Sciatic nerve (tissue), 2 donors: ENCODE measurements at places on chromosomes 1 and 21.

DNA sequence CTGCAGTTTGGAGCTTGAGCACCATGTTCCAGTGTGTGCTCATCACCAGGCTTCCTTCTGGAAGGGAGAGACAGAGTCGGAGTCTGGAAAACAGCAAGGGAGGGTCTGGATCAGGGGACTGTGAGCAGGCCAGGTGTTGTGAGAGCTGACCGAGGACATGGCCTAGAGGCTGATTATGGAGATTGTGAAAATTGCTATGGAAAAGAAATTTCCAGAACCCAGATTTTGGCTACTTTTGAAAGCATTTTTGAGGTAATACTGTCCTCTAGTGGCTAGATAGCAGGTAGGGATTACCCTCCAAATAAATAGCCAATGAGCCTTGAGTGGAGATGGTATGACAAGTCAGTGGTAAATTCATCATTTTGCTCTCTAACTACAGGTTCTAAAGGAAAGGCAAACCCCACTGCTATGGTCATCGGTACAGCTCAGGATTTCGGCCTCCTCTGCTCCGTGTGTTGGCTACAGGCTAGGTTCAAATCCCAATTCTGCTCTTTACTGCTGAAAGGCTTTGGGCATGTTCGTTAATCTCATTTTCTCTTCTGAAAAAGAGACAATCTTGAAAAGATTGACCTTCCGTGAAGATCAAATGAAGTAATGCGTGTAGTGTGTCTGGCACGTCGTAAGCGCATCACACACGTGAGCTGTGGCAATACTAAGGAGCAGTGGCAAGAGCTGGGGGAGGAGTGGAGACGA is 1.0 kb upstream of the HAO2 start:
- DNase-seq, result no peak

GRCh38 chr1:172903581-172904220 is 147.0 kb downstream of the TNFSF18 start:
- no peak for DNase-seq

DNA sequence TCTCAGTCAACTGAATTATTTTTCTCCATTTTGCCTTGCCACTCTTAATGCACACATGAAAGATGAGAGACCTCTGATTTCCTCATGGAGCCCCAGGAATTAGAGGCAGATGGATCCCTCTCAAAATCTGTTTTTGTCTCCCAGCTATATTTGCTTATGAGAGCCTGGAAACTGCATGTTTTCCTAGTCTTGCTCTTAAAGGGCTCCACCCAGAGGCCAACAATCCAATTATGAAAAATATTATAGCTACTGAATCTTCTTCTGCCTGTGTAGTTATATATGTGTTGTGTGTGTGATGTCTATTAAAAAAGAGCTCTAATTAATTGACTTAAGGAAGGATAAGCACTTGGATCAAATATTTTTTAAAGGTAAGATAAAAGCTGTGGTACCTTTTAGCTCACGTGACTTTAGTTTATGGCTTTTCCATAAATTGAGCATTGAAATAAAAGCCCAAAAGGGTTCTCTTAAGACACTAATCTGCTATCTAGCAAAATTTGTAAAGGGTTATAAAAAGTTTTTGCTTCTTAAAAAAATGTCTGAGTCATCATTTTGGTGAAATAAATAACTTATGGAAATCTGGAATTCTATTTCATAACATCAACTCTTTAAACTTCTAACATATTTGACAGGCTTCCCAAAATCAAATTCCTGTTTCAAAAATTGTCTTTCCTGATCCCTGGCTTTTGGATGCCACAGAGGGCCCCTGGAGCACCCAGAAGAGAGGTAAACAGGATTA is 31.2 kb upstream of the TSPEAR start:
- no peak for DNase-seq

DNA sequence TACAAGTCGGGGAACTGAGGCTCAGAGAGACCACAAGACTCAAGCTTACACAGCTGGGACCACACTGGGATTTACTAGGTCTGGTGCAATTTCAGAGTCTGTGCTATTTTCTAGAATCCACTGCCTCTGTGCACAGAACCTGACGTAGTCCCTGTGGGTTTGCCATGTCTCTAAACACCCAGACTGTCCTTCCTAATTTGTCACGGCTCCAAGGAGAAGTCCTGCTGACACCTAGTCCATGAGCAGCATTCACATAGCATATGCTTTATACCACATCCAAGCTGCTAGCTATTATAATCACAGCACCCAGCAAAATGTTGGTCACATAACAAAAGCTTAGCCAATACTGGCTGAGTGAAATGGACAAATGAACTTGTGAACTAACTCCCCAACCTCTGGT is 79.0 kb upstream of the HMGB4 start:
- DNase-seq, result no peak

DNA sequence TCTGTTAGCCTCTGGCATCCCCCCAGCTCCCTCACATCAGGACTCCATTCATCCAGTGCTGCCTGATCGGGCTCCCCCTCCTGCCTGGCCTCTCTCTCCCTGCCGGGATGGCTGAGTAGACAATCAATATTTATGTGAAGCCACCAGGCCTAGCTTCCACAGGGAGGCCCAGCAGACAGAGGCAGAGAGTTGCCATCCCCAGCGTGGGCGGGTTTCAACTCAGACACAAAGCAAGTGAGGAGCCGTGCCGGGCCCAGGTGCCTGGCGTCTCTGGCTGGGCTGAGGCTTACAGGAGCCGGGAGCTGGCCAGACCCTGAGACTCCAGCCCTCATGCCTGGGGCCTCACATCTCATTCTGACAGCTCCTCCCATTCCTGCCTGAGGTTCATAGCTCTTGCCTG is 34.5 kb upstream of the ATP2B4 start:
- DNase-seq, result no peak

DNA sequence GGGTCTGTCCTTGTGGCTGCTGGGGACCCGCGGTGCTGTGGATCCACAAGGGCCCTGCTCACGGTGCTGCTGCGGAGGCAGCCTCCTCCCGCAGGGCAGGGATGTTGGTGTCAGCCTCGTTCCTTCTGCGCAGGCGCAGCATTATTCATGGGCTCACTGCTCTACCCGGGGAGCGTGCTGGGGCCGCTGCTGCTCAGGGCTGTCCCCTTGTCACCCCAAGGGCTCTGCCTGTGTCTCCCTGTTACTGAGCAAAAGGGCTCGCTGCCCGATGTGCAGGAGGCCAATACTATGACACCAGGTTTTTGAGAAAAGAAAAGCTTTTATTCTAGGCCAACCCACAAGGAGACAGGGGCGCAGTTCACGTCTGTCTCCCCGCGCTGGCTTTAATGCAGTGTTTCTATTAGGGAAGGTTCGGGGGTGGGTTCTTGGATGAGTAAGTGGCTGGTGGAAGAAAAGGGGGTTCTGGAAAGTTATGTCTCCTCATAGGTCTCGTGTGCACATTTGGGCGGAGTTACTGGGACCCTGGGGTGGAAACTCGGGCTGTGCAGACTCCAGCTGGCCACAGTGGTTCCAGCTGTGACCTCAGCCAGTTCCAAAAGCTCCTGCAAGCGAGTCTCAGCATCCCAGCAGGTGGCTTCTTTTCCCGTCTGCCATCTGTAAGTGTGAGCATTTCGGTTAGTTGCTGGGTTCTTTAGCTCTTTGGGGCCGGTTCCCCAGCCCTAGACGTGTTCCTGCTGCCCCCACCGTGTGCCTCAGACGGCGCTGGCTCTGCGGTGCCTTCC is 40.8 kb upstream of the LRRC3 start:
- DNase-seq, result peak; percentile 32

- DNase-seq, result no peak
Measured at GRCh38 chr1:204409123-204409522, 2.5 kb downstream of the PPP1R15B start.

- no peak for DNase-seq
Measured at GRCh38 chr1:113898241-113898814, 6.3 kb downstream of the AP4B1 start.

GRCh38 chr1:200666309-200666708 is 3.4 kb downstream of the DDX59 start:
- DNase-seq, result no peak
